ENCODE measurements at places on chromosomes 3 and 15.
A peak's percentile ranks its signal among the peaks of the same experiment; 100 is the strongest.

GRCh38 chr3:45639044-45639392 is 44.5 kb downstream of the LIMD1 start:
- DNase-seq = no peak

- DNase-seq = peak; percentile 9
These were observed 261.5 kb upstream of the TPM1 start for GRCh38 chr15:62781081-62781497.

DNA sequence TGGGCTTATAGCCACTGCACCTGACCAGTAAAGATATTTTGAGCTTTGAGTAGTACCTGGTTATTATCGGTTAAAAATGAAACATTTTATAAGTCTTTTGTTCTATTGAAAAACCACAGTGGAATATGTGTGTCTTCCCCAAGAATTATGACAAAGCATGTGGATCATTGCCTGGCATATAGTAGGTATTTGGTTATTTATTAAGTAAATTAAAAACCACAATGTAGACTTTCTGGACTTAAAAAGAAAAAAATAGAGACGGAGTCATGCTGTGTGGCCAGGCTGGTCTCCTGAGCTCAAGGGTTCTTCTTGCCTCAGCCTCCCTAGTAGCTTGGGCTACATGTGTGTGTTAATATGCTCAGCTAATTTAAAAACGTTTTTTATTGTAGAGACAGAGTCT is 43.5 kb downstream of the UBE2E2 start:
- DNase-seq = no peak

DNA sequence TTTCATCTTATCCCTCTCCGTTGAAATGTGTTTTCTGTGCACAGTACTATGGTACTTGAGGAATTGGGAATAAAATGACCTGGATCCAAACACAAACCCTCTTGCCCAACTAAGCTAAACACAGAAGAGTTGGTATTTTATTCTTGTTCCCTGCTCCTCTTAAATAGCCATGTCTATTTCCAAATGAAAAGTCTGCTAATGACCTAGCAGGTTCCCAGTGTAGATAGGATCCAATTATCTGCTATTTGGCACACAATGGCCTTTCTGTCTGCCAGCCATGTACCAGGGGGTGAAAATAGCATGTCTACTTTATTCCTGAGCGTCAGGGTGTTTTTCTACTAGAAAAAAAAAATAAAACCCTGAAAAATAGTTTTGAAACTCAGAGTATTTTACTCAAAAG is 657.0 kb upstream of the NAALADL2 start:
- DNase-seq = no peak

- no peak for DNase-seq
These were observed 87.6 kb upstream of the KBTBD8 start for GRCh38 chr3:66910266-66911055.

- no peak for DNase-seq
These were observed 12.1 kb downstream of the FMN1 start for GRCh38 chr15:33182278-33182905.

DNA sequence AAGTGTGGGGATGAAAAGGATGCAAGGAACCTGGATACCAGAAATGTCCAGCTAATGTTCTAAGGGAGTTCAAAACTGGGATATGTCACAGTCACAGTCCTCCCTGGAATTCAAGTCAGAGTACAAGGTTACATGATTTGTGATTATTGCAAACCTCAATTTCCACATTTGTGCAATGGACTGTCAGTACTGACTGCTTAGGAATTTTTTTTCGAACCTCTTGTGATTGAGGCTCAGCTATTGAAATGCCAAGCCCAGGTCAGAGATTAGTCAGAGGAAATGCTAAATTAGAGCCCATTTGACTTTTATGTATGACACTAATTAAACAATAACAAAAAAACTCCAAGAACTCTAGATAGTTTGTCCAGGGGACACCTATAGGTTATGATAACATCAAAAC is 210.2 kb downstream of the THSD4 start:
- DNase-seq = no peak

- DNase-seq = no peak
These were observed 59.9 kb downstream of the CHL1 start for GRCh38 chr3:256501-256900.

- DNase-seq = peak; percentile 78
These were observed 234.9 kb upstream of the SATB1 start for GRCh38 chr3:18660059-18660458.

GRCh38 chr3:111669926-111670630 is 74.9 kb upstream of the ZBED2 start:
- no peak for DNase-seq

Data from suppressor macrophage treated with lipopolysaccharide for 4 hours (primary cell).